ENCODE measurements at places on chromosomes 11 and 22. TPM values are rescaled to one million over a fixed set of nuclear protein-coding genes. Genes with fewer than 3 reads are reported as not detected.

The NECTIN1 gene
- 0.21 TPM for total RNA-seq

The MS4A2 gene
- total RNA-seq: not detected

The OR8G5 gene
- not detected for total RNA-seq

The TEX12 gene
- 0.20 TPM for total RNA-seq

The RTN4RL2 gene
- 0.35 TPM for total RNA-seq

The ZP1 gene
- total RNA-seq: not detected

The OR51G1 gene
- total RNA-seq: not detected

The TRIM48 gene
- not detected for total RNA-seq

The TMEM191B gene
- 3.5 TPM for total RNA-seq

The SLC6A5 gene
- total RNA-seq: not detected

The FOLH1 gene
- total RNA-seq: not detected

The VPREB1 gene
- not detected for total RNA-seq

The AGBL2 gene
- 5.9 TPM for total RNA-seq

GRCh38 chr22:43789452-43789851 is 22.7 kb downstream of the EFCAB6 start:
- H3K27ac ChIP-seq: no peak overlapping the region
- H3K4me1 ChIP-seq: no peaks in the 10 kb centered on the region
- H3K36me3 ChIP-seq: no peaks in the 10 kb centered on the region
- no peak for DNase-seq
- peaks cover 19% of the 10 kb centered on the region for H3K27me3 ChIP-seq

GRCh38 chr11:3220521-3221407 is 2.2 kb upstream of the MRGPRG start:
- H3K27me3 ChIP-seq: peaks cover 12% of the 10 kb centered on the region
- no peak overlapping the region for H3K4me3 ChIP-seq
- H3K4me1 ChIP-seq: peaks cover 15% of the 10 kb centered on the region
- no peak overlapping the region for H3K27ac ChIP-seq

GRCh38 chr11:35138606-35138942 is 397 bp upstream of the CD44 start:
- H3K36me3 ChIP-seq: peaks cover 33% of the 10 kb centered on the region
- no peaks in the 10 kb centered on the region for H3K27me3 ChIP-seq
- no peak for DNase-seq
- H3K4me3 ChIP-seq: peak overlapping the region; percentile 87
- H3K4me1 ChIP-seq: peaks cover 41% of the 10 kb centered on the region

DNA sequence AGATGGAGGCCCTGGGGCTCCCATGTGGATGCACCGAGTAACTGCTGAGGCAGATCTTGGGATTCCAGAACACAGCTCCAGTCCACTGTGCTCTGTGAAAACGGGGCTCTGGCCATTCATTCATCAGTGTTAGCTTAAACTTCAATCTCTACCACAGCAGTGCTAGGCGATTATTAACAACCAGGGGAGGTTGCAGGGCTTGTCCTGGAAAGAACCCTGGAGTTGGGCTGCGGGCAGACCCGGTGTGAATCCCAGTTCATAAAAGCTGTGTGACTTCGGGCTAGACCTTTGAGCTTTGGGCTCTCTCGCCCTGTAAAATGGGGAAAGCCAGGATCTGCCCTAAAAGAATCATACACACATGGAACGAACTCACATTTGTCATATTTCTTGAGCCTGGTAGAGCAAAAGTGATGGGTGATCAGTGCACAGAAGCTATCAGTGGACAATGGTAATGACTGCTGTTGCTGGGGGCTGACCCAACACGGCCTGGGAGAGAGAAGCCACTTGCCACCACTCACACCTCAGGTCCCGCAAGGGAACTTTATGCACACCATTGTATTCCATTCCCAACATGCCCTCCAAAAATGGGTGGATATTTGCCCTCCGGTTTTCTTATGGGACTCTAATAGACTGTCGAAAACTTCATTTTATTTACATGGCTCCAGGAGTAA is 15.6 kb upstream of the CRYBB3 start:
- DNase-seq: no peak
- H3K27ac ChIP-seq: no peak overlapping the region
- H3K36me3 ChIP-seq: peaks cover 28% of the 10 kb centered on the region

DNA sequence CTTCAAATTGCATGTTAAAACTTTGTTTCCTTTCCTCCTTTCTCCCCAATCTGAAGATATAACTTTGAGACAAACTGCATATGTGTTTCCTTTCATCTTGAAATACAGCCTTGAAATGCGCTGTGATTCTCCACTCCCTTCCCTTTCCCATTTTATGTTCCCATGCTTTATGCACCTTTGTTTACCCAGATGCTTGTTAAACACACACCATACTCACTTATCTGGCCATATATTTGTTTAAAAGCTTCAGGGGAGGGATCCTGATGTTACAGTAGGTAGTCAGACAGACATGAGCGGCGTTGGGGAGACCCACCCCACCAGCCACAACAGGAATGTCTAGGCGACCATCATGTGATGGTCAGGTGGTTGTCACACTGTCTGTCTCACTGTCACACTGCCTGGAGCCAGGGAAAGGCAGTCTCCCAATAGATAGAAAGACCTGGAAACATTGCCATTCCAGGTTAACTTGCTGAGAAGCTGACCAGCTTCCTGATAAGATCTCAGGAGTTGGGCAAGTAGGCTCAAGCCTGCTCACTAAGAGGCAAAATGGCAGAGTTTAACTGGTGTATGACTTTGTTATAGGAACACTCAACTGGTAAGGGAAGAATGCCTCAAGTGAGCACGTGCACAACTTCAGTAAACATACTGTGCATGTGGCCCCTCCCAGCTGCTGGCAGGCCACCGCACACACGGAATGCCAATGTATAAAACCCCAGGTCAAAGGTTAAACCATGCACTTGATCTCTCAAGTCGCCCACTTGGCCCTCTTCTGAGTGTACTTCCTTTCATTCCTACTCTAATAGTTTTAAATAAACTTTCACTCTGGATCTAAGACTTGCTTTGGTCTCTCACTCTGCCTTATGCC is 23.5 kb upstream of the MSANTD2 start:
- H3K27ac ChIP-seq: no peak overlapping the region
- no peak overlapping the region for H3K4me3 ChIP-seq
- no peak for DNase-seq
- H3K36me3 ChIP-seq: no peaks in the 10 kb centered on the region
- H3K4me1 ChIP-seq: no peaks in the 10 kb centered on the region
- peaks cover 24% of the 10 kb centered on the region for H3K27me3 ChIP-seq

DNA sequence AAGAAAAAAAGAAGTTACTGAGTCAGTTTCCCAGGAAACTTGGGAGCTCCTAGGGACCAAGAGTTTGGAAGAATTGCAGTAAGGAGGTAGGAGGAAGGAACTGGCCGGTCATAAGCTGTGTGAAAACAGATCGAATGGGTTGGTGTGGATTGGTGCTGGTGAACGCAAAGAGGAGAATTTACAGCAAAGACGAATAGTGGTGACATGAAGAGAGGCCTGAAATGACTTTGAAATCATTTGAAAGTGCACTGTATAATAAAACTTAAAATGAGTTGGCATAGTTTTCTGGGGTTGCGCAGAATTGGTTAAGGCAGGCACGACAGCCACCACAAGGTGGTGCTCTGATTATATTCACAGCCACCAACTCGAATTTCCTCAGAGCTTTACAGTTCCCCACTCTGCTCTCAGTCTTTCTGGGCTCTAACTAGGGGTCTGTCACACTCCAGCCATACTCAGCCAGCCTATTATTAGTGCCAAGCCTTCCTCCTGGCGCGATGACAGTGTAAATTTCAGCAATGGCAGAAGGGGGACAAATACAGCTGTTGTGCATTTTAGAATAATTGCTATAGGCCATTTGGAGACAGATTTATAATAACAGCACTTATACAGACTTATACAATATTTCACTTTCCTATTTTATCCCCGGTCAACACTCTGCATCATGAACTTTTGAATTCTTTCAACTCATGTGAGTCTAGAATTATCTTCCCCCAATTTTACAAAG is 8.3 kb upstream of the HTR3B start:
- no peak overlapping the region for H3K4me3 ChIP-seq
- H3K27me3 ChIP-seq: peaks cover 4% of the 10 kb centered on the region
- peaks cover 3% of the 10 kb centered on the region for H3K4me1 ChIP-seq
- DNase-seq: peak; percentile 44
- no peaks in the 10 kb centered on the region for H3K36me3 ChIP-seq

GRCh38 chr11:110782616-110783015 is 70.4 kb upstream of the ARHGAP20 start:
- H3K4me3 ChIP-seq: no peak overlapping the region
- H3K27ac ChIP-seq: no peak overlapping the region
- no peaks in the 10 kb centered on the region for H3K4me1 ChIP-seq
- no peaks in the 10 kb centered on the region for H3K36me3 ChIP-seq

GRCh38 chr22:33569018-33569417 is 351.3 kb downstream of the LARGE1 start:
- no peak for DNase-seq
- peaks cover 1% of the 10 kb centered on the region for H3K27me3 ChIP-seq
- peaks cover 21% of the 10 kb centered on the region for H3K4me1 ChIP-seq
- no peaks in the 10 kb centered on the region for H3K36me3 ChIP-seq
- H3K27ac ChIP-seq: no peak overlapping the region

DNA sequence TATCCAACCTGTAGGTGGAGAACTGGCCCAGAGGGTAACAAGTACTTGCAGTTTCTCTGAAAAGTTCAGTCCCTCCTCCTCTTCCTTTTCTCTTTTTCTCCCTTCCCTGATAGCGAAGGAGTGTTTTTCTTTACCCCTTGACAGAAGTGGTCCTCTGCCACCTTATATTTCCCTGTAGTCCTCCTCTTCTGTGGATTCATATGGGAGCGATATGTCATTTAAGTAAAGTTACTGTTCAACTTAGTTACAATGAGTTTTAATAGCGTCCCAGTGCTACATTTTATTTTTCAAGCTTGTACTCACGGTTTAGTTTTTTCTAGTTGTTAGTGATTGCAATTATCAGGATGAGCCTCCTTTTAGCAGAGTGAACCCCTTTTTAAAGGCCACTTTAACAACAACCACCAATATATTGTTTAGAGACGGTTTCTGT is 1.4 kb downstream of the PCF11 start:
- H3K4me1 ChIP-seq: peaks cover 45% of the 10 kb centered on the region
- no peak for DNase-seq
- peak overlapping the region; percentile 100 for H3K27ac ChIP-seq
- peaks cover 49% of the 10 kb centered on the region for H3K36me3 ChIP-seq
- H3K4me3 ChIP-seq: peak overlapping the region; percentile 99

- H3K4me3 ChIP-seq: no peak overlapping the region
- no peaks in the 10 kb centered on the region for H3K36me3 ChIP-seq
- H3K27me3 ChIP-seq: no peaks in the 10 kb centered on the region
- no peaks in the 10 kb centered on the region for H3K4me1 ChIP-seq
Measured at GRCh38 chr11:45537614-45538013, 127.8 kb downstream of the CHST1 start.

DNA sequence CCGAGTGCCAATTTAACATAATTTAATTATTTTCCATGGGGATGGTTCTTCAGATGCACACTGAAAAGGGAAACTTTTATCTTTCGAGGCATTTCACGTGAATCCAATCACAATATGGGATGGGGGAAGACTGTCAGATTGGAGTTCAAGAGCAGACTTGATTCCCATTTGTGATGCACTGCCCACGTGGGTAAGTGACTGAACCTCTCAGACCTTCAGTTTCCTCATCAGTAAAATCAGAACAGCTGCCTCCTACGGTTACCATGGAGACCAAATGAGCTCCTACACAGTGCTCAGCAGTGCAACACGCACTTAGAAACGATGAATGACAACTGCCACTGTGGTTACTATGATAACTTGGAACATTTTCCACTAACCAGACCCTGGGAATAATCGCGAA is 21.7 kb downstream of the KIAA0930 start:
- H3K27ac ChIP-seq: no peak overlapping the region
- peak; percentile 20 for DNase-seq
- H3K27me3 ChIP-seq: no peaks in the 10 kb centered on the region
- no peaks in the 10 kb centered on the region for H3K36me3 ChIP-seq
- H3K4me1 ChIP-seq: peaks cover 2% of the 10 kb centered on the region
- no peak overlapping the region for H3K4me3 ChIP-seq

DNA sequence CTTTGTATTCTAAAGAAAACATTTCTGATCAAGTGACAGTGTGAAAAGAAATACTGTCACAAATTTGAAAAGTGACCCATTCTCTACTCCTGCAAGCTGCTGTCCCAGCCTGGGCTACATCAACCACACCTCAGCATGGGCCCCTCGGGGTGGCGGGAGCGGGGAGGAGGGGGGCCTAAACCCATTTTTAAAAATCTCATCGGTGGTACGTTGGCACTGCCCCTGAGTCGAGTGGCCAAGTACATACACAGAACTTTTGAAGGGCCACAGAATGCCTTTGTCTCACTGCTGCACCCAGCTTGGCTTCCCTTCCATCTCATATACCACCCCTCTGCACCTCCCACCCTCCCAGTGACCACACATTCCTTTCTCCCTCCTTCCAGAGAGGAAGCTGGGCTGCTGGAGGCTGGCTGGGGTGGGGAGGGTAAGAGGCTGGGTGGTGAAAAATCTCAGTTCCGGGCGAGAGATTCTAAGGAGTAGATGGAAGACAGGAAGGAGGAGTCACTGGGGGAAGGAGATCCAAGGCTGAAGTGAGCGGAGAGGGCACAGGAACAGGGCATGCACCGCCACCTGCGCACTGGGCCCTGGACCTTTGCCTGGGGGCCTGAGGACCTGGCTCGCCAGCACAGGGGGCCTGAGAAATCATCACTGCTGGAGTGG is 21.1 kb downstream of the FXYD6 start:
- peaks cover 6% of the 10 kb centered on the region for H3K36me3 ChIP-seq
- H3K4me1 ChIP-seq: peaks cover under 1% of the 10 kb centered on the region
- no peak overlapping the region for H3K4me3 ChIP-seq
- peaks cover 32% of the 10 kb centered on the region for H3K27me3 ChIP-seq
- DNase-seq: no peak

GRCh38 chr11:93756748-93757147 is 15.3 kb downstream of the C11orf54 start:
- no peak for DNase-seq
- H3K27ac ChIP-seq: no peak overlapping the region
- H3K4me1 ChIP-seq: peaks cover 1% of the 10 kb centered on the region
- H3K4me3 ChIP-seq: no peak overlapping the region

- peaks cover 9% of the 10 kb centered on the region for H3K27me3 ChIP-seq
- H3K4me1 ChIP-seq: no peaks in the 10 kb centered on the region
- no peak overlapping the region for H3K27ac ChIP-seq
- H3K4me3 ChIP-seq: no peak overlapping the region
- DNase-seq: no peak
Measured at GRCh38 chr11:11363674-11364073, 10.6 kb upstream of the CSNK2A3 start.

GRCh38 chr22:32644252-32645100 is 157.0 kb upstream of the TIMP3 start:
- H3K27me3 ChIP-seq: no peaks in the 10 kb centered on the region
- peaks cover 15% of the 10 kb centered on the region for H3K4me1 ChIP-seq
- H3K4me3 ChIP-seq: peak overlapping the region; percentile 21
- no peaks in the 10 kb centered on the region for H3K36me3 ChIP-seq
- H3K27ac ChIP-seq: peak overlapping the region; percentile 89
- peak; percentile 42 for DNase-seq

DNA sequence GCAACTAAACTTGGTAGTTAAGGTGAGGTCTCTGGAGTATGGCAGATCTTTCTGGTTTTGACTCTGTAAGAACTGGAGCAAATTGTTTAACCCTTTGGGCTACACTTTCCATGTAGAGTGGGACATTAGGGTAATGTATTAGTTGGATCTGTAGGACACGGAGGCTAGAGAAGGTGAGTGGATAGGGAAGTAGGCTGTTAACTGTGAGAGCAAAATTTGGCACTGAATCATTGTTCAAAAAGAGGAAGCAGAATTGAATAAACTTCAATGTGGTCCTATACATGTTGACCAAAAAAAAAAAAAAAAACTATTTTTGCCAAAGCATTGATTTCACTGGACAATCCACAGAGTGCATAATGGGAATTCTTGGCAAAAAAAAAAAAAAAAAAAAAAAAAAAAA is 370.2 kb upstream of the CHORDC1 start:
- no peaks in the 10 kb centered on the region for H3K36me3 ChIP-seq
- no peak overlapping the region for H3K27ac ChIP-seq
- no peak overlapping the region for H3K4me3 ChIP-seq
- no peaks in the 10 kb centered on the region for H3K4me1 ChIP-seq

GRCh38 chr11:57778318-57779037 is 16.9 kb downstream of the CTNND1 start:
- no peak overlapping the region for H3K27ac ChIP-seq
- H3K4me3 ChIP-seq: no peak overlapping the region
